GM12878 (cell line): ENCODE measurements at places on chromosomes 1 and 21.

- no peak for DNase-seq
Measured at GRCh38 chr1:44220755-44221154, 7.5 kb downstream of the DMAP1 start.

DNA sequence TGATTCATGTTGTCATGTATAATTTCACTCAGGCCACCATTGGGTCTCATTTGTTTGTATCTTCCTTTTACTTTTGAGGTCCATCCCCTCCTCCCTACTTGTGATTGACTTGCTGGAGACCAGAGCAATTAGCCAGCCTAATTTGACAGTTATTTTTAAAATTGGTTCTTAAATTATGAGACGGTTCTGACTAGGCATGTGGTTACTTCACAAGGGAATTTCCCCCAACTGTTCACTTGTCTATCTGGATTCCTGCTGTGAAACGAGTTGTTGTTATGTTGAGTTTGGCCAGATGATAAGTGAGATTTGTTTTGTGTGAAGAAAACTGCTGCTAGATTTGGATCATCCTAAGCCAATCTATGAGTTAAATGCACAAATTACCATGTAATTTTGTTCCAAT is 359.1 kb downstream of the BARHL2 start:
- DNase-seq: peak; percentile 42

GRCh38 chr21:45241357-45241756 is 46.3 kb downstream of the POFUT2 start:
- no peak for DNase-seq

DNA sequence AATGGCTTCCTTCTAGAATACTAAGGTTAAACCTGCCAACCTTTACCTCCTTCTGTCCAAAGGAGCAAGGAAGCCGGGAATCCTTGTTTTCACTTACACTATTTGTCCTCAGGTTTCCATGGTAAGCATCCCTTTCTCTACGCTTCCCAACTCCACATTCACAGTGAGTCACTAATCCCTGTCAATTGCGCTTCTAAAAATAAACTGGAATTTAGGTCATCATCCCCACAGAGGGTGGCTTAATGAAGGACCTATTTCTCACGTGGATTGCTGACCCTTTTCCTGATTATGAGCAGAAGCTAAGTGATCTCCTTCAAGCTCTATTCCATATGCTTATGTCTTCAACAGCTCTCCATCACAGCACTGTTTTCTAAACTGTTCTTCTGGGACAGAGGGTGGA is 39.9 kb upstream of the ABCA4 start:
- DNase-seq: no peak

DNA sequence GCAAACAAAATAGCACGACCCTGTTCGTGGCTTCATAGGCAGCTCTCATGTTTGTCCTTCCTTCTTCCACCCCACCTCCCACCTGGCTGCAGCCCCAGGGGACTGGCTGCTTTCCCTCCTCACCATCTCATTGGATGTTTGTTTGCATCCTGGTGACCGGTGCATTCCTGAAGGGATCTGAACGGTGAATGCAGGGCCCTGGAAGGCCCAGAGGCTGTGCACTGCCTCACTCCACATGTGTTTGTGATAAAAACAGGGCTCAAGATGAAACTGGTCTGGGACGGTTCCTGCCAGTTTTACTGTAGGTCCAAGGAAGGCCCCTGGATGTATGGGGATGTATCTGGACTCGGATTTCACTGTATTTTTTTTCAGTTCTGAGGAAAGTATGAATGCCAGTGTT is 42.8 kb downstream of the CNN3 start:
- DNase-seq: no peak

- DNase-seq: no peak
Measured at GRCh38 chr1:93988634-93989350, 79.6 kb upstream of the GCLM start.

DNA sequence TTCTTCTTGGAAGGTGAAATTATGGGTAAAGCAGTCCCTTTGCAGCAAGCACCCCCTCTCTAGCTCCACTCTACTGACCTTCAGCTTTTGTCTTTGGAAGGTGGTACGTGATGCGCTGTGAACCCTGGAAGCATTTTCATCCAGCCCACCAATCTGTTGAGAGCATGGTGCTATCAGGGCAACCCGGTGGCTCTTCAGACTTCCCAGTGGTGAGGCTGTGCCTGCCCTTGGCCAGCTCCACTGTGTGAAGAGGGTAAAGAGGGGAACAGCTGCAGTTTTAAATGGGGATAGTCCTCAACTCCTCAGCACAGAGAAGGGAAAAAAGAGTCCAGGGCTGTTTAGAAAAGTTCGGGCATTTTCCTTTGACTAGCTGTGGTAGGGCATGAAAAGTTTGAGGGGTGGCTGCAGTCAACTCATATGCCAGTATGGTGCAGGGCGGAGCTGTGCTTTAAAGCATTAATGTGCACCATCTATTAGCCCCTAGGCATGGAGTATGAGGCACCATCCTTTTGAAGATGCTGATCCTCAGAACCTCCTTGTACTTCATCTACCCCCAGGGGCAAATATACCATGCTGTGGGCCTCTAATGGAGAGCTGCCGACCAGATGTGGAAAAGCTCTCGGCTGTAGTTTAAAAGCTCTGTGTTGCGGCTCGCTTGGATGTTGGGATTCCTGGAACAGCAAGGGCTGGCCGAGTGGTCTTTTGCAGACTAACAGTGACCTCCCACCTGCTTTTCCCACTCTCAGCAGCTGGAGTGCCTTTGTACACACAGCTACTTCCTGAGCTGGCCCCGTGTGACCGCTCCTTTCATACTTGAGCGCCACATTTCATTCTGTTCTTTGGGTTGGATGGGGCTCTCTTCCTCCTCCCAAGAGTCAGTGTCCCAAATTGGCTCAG is 123.0 kb downstream of the PEX14 start:
- DNase-seq: no peak

DNA sequence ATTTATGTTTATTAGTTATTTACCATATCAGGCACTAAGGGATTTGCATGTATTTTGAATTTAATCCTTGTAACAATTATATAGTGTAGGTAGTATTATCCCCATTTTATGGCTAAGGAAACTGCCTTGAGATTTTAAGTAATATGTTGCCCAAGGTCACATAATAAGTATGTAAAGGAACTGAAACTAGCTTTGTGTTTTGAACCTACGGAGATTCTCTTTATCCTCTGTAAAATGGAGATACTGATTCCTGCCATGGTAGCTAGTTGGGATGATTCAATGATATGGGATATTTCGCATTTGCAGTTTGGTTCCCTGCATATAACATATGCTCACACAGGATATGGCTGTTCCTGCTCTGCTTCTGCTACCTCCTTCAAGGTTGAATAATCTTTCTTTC is 144.3 kb downstream of the ST6GALNAC3 start:
- no peak for DNase-seq

GRCh38 chr1:67479146-67479891 is 49.1 kb upstream of the SERBP1 start:
- no peak for DNase-seq

DNA sequence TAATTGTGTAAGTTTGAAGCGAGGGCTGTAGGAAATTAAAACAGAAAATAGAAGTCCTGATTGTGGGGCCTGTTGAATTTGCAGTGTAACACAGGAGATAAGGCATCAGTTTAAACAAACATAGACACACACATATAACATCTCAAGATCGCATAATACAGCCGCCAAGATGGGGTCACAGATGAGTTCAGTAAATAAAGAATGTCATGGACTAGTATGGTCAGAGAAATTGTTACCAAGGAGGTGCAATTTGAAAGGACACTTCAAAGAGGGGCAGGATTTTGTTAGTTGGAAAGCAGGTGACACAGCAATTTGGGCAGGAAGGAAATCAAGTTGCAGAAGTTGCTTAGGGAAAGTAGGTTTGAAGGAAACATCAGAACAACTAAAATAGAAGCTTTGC is 450.0 kb downstream of the USP25 start:
- DNase-seq: no peak

GRCh38 chr1:230632273-230632873 is 9.9 kb upstream of the COG2 start:
- DNase-seq: no peak

DNA sequence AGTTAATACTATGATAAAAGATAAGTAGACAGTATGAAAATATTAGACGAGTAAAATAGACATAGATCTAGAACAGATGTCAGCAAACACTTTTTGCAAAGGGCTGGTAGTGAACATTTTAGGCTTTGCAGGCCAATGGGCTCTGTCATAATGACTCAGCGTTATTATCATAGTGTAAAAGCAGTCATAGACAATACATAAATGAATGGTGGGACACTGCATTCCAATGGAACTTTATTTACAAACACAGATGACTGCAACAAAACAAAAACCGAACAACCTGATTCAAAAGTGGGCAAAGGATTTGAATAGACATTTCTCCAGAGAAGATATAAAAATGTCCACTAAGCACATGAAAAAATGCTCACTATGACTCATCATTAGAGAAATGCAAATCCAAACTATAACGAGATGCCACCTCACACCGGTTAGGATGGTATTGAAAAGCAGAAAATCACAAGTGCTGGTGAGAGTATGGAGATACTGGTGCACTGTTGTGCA is 7.3 kb downstream of the GSTM5 start:
- DNase-seq: peak; percentile 31

DNA sequence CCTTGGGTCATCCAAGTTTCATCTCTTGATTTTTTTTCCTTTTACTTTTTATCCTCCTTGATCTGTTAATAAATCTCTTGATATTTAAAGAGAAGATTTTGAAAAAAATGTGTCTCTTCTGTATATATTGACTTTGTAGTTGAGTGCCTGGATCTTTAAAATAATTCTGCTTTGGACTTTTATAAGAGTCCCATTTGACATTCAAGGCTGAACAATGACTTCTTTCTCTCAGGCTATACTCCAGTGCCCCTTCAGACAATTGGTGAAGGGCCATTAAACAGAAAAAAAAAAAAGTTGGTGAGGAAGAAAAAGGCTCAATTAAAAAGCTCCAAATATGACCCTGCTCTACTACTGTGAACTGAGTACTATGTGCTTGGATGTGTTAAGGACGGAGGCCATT is 40.9 kb upstream of the CITED4 start:
- no peak for DNase-seq

- no peak for DNase-seq
Measured at GRCh38 chr1:1439546-1440261, 4.2 kb downstream of the VWA1 start.

DNA sequence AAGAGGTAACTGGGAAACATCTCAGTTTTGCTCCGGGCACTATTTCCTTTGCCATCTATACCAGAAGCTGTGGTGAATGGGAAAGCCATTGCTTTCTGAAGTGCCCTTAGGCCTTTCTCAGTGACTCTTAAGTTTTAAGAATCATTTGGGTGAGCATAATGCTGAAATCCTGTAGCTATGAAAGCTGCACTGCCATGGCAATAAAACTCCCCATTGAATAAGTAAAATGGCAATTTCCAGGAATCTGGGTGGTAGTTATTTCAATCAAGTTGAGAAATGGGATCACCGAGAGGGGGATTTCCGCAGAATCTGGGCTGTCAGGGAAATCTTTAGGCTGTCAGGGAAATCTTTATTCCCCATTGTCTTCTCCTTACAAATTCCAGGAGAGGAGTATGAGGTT is 26.8 kb upstream of the MACF1 start:
- DNase-seq: no peak

DNA sequence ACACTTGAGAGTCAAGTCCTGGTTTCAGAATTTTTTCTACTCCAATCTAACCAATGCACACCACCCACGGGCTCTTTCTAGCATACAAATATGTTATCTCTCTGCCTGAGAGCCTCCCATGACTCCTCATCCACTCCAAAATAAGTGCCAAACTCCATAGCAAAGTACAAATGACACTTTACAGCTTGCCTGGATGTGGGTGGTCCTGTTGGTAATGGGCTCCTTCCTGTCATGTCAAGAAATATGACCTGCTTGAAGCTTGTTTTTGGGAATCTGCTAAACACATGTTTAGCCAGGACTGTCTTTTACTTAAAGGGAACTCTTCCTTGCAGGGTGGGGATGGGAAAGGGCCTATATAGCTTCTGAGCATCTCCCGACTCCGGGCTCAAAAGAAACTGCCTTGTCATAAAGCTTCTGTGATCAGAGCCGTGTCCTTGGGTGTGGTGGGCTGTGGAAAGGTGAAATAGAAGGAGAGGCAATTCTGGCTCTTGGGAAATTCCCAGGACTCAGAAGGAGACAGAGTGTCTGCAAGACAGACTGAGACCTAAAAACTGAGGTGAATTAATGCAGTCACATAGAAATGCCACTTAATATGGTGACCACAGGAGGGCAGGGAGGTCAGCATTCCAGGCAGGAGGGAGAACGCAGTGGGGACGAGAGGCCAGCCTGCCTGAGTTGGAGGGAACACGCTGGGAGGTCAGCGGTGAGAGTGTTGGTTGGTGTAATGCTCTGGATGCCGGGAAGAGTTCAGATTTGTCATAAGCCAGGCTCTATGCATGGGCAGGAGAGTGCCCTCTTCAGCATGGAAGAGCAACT is 6.1 kb upstream of the IGFN1 start:
- DNase-seq: no peak

DNA sequence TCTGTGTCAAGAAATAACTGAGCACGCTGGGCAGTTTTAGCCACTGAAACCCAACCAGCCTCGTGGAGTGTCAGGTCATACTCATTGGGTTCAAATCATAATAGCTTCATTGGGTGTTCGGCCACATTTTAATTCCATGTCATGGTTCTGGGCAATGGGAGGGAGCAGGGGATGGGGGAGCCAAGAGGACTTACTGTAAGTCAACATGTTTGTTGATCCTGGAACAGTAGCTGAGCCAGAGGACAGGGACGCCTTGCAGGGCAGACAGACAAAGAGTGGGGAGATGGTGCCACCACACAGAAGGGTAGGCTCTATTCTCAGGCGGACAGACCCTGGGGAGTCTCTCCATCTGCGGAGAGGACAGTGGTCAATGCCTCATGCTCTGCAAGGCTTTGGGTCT is 161.1 kb downstream of the ZBTB18 start:
- DNase-seq: no peak

- DNase-seq: no peak
Measured at GRCh38 chr1:204984499-204984898, 58.5 kb upstream of the CNTN2 start.

DNA sequence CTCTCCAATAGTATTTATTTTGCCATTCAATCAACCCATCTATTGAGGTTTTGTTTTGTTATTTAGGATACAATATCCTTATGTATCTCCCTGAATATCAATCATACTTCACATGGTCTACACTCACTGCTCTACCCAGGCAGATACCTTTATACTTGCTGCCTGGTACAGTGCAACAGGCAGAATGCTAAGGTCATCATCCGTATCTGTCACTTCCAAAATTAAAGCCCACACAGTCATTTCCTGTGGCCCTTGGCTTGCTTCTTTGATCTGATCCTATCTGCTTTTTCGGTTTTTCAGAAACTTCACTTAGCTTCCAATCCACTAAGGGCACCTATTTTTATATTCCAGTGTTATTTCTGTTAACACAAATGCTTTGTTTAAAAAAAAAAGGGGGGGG is 22.3 kb upstream of the ZZZ3 start:
- no peak for DNase-seq
